Panc1 (cell line): ENCODE measurements at places on chromosomes 3 and 15. TPM values are rescaled to one million over a fixed set of nuclear protein-coding genes. Genes with fewer than 3 reads are reported as not detected.

IMP3 gene
- total RNA-seq, result 56.0 TPM

GRCh38 chr3:182671541-182671940 lies 121.8 kb upstream of the ATP11B start:
- no peaks in the 10 kb centered on the region for H3K4me1 ChIP-seq
- no peak overlapping the region for H3K4me3 ChIP-seq
- no peaks in the 10 kb centered on the region for H3K36me3 ChIP-seq

CAV3 gene
- total RNA-seq, result not detected

- no peaks in the 10 kb centered on the region for H3K4me1 ChIP-seq
- no peaks in the 10 kb centered on the region for H3K27me3 ChIP-seq
- no peak for DNase-seq
- no peak overlapping the region for H3K4me3 ChIP-seq
- H3K36me3 ChIP-seq, result no peaks in the 10 kb centered on the region
These were observed 38.0 kb upstream of the CBLB start for GRCh38 chr3:105906836-105907235.

DNA sequence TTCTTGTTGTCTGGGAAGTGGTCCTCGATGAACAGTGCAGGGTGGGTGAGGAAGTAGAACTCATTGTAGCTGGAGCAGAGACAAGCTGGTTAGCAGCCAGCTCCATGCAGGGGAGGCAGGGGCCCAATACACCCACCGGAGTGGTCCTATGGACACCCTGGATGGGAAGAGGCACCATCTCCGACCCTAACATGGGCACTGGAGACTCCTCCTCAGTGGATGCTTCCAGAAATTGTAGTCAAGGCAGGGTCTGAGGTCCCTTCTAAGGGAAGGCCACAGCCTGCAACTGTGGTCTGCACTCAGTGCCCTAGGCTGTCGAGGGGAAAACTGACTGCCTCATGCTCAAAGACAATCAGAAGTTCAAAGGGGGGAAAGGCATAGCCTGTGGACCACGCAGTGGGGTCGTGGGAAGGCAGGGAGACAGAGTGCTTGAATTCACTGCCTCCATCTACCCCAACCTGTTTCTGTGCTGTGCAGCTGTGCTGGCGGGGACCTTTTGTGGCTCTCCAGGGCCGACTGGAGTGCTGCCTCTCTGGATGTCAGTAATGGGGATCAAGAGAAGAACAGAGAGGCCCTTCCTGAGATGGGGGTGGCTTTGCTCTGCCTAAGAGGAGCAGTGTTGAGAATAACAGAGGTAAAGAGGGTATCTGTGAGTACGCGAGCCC lies 41.9 kb downstream of the KY start:
- no peak overlapping the region for H3K4me3 ChIP-seq
- DNase-seq, result no peak
- no peak overlapping the region for H3K27ac ChIP-seq

CRYGS gene
- total RNA-seq, result 2.8 TPM

GRCh38 chr15:56371495-56372147 lies 6.4 kb downstream of the TEX9 start:
- no peak overlapping the region for H3K4me3 ChIP-seq
- H3K27ac ChIP-seq, result no peak overlapping the region
- H3K4me1 ChIP-seq, result no peaks in the 10 kb centered on the region

- no peak overlapping the region for H3K27ac ChIP-seq
- no peaks in the 10 kb centered on the region for H3K27me3 ChIP-seq
- H3K36me3 ChIP-seq, result no peaks in the 10 kb centered on the region
- peaks cover 24% of the 10 kb centered on the region; the same call in 1 of the 2 replicates for H3K4me1 ChIP-seq
These were observed 143.9 kb downstream of the ZNF609 start for GRCh38 chr15:64604319-64604718.

- no peak for DNase-seq
- H3K27ac ChIP-seq, result no peak overlapping the region
- no peak overlapping the region for H3K4me3 ChIP-seq
- no peaks in the 10 kb centered on the region for H3K4me1 ChIP-seq
These were observed 10.3 kb upstream of the ROPN1B start for GRCh38 chr3:125958511-125959316.

- no peak for DNase-seq
- H3K4me3 ChIP-seq, result no peak overlapping the region
- H3K27ac ChIP-seq, result no peak overlapping the region
- H3K27me3 ChIP-seq, result no peaks in the 10 kb centered on the region
- H3K4me1 ChIP-seq, result no peaks in the 10 kb centered on the region
These were observed 545.5 kb downstream of the NTRK3 start for GRCh38 chr15:87711026-87711425.

GRCh38 chr3:122903171-122903570 lies 108.3 kb downstream of the SLC49A4 start:
- H3K4me1 ChIP-seq, result no peaks in the 10 kb centered on the region
- H3K36me3 ChIP-seq, result no peaks in the 10 kb centered on the region
- H3K27me3 ChIP-seq, result 0 out of 2 replicates have a peak, but pooled peaks cover 5% of the 10 kb centered on the region
- H3K4me3 ChIP-seq, result no peak overlapping the region
- no peak overlapping the region for H3K27ac ChIP-seq

ROPN1 gene
- not detected for total RNA-seq

DNA sequence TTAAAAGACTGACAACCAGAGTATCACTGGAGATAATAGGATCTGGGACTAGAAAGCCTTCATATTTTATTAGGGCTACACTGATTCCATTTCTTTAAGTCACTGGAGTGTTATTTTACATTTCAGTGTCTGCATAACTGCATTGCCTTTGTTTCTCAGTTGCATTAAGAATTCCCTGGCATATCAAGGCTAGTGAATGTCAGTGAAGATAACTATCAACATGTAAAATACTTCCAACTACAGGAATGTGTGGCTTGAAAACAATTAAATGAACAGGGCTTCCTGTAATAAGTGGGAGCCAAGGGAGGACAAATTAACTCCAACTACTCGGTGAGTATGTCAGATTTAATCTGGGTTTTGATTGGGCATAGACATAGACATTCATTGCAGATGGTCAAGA lies 628.5 kb downstream of the ROBO2 start:
- H3K27ac ChIP-seq, result no peak overlapping the region
- no peaks in the 10 kb centered on the region for H3K36me3 ChIP-seq
- H3K27me3 ChIP-seq, result no peaks in the 10 kb centered on the region
- no peak for DNase-seq

- H3K27me3 ChIP-seq, result no peaks in the 10 kb centered on the region
- peak overlapping the region; percentile 91 for H3K27ac ChIP-seq
These were observed 4.0 kb upstream of the SIN3A start for GRCh38 chr15:75455424-75455981.

ACTC1 gene
- total RNA-seq, result not detected

CEP97 gene
- 17.4 TPM for total RNA-seq

GRCh38 chr15:42059661-42060476 lies 34.5 kb downstream of the PLA2G4D start:
- H3K27ac ChIP-seq, result no peak overlapping the region
- no peaks in the 10 kb centered on the region for H3K36me3 ChIP-seq
- no peaks in the 10 kb centered on the region; the same call in 1 of the 2 replicates for H3K4me1 ChIP-seq
- peak; percentile 47 for DNase-seq
- 0 out of 2 replicates have a peak, but pooled peaks cover 2% of the 10 kb centered on the region for H3K27me3 ChIP-seq
- H3K4me3 ChIP-seq, result no peak overlapping the region

GRCh38 chr3:49238274-49239127 lies 38.5 kb downstream of the C3orf62 start:
- H3K36me3 ChIP-seq, result no peaks in the 10 kb centered on the region
- DNase-seq, result no peak
- no peaks in the 10 kb centered on the region for H3K27me3 ChIP-seq

DNA sequence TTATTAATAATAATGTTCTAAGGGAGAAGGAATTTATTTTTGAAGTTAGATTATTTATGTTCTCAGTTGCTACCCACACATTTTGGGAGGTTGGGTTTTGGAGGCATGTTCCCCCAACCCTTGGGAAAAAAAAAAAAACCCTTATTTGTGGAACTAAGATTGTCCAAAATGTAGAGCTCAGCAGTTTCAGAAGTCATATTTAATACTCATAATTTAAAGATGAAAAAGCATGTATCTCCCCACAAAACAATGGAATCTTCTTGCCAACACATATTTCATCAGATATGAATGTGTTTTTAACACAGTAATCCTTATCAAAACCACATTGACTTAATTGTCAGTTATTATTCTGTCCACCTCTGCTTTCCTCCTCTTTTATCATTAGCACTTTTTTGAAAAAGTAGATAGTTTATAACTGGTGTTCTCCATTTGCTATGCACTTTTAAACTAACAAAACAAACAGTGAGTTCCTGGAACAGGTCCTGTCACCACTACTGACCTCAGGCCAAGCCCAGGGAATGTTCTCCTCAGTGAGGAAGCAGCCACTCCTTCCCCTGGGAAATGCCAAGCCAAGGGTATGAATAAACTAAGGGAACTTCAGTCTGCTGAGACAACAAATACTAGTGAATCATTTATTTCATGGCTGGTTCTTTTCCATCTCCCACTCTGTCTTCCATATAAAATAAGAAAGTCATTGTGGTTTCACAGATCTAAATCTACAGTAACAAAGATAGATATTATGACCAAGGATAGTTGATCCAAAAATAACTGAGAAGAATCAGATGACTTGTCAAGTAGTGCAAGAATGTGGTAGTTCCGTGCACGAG lies 414.4 kb upstream of the ALCAM start:
- H3K27ac ChIP-seq, result no peak overlapping the region
- no peaks in the 10 kb centered on the region for H3K36me3 ChIP-seq
- no peak for DNase-seq

GMPPB gene
- 28.4 TPM for total RNA-seq

DNA sequence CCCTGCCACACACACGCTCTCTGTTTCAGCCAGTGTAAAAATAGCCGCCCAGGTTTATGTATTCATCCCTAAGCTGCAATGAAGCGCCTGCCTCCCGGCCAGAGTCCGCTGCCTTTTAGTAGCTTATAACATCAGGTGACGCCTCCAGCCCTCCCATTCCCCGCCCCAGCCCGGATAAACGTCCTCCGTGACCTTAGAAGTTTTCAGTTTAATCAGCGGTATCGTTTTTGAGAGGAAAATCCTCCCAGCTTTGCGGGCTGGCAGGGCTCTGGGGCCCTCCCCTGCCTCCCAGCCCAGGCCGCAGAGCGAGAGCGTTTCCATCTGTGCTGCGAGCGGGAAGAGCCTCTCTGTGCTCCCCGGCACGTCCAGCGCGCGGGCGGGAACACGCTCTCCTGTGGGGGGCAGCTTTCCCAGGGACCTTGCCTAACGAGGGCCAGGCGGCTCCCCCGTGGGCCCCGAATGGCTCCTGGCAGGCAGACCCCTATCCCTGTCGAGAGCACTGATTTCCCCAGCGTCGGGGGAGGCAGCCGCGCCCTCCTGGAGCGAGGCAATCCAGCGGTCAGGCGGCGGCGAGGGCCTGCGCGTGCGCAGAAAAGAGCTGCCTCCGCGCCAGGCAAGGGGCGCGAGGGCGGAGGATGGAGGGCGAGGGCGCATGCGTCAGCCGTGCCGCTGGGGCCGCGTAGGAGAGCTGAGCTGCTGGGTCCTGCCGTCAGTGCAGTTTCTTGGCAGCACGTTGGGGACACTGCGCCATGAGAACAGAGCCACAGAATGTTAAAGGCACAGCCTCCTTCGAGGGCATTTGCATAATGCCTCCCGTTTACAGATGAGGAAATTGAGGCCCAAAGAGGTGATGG lies 71.1 kb downstream of the CCNL1 start:
- peak overlapping the region; percentile 93 for H3K27ac ChIP-seq
- no peaks in the 10 kb centered on the region for H3K36me3 ChIP-seq
- H3K4me3 ChIP-seq, result peak overlapping the region; percentile 66
- peaks cover 21% of the 10 kb centered on the region for H3K4me1 ChIP-seq

DNA sequence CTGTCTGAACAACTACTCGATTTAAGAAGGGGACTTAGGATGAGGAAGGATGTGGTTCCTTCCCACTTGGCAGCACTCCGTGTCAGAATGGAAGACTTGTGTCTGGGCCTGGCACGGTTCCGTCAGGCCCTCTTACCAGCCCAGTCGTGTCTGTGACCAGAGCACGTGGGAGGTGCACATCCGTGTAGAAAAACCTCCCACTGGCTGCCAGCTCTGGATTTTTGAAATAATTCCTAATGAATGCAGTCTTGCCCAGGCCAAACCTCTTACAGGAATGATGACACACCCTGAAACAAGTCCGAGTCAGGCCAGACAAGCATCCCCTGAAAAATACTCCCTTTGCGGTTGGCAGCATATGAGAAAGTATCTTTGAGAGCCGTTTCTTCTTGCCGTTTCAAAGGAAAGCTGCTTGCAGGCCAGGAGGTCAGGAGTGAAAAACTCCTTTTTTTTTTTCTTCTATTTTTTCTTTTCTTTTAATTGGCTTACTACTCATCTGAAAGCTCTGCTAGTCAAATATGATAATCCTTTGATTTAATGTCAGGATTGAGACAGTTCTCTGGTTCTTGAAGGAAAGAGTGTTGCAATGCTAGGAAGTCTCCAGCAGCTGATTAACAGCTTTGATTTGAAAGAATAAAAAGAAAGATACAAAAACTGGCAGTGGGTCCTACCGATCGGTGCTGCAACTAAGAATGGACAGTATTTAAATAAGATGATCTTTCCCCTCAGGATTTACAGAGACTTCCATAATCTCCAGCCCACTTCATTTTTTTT lies 19.8 kb downstream of the IL1RAP start:
- no peaks in the 10 kb centered on the region for H3K27me3 ChIP-seq
- DNase-seq, result no peak
- H3K4me1 ChIP-seq, result peaks cover 3% of the 10 kb centered on the region; the same call in 1 of the 2 replicates

DNA sequence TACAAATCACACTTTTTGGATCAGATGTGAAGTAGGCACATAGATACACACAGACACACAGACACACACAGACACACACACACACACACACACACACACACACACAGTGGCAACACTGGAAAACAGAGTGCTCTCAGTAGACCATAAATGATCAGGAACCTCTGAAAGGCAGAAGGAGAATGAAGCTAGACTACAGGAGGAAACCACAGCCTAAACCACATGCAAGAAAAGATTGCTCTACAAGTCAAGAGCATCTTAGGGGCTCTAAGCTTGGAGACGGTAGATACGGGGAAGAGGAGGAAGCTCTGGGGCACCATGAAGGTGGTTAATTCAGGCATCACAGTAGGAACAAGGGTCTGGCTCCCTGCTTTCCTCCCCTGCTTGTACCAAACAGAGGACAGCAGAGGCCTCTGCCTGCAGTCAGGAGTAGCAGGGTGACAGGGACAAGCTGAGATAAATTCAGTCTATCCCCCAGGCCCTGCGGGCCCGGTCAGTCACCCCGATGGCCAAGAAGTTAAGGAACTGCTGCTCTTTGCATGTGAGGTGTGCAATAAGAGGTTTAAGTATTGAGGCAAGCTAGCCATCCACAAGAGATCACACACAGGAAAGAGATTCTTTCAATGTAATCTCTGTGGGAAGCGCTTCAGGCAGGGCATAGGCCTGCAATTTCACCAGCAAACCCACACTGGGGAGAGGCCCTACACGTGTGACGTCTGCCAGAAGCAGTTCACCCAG lies 23.5 kb upstream of the ARPIN start:
- no peaks in the 10 kb centered on the region for H3K27me3 ChIP-seq
- no peaks in the 10 kb centered on the region for H3K4me1 ChIP-seq
- no peak for DNase-seq
- H3K4me3 ChIP-seq, result no peak overlapping the region

- H3K27ac ChIP-seq, result peak overlapping the region; percentile 53
- H3K27me3 ChIP-seq, result no peaks in the 10 kb centered on the region
- no peaks in the 10 kb centered on the region for H3K36me3 ChIP-seq
- no peak overlapping the region; the same call in 1 of the 2 replicates for H3K4me3 ChIP-seq
- H3K4me1 ChIP-seq, result peaks cover 57% of the 10 kb centered on the region
These were observed 8.2 kb downstream of the PLOD2 start for GRCh38 chr3:146152834-146153233.

GYG1 gene
- total RNA-seq, result 75.2 TPM
